ENCODE measurements at places on chromosomes 1 and 21.

GRCh38 chr1:8858112-8858668, 20.3 kb downstream of the ENO1 start:
- no peak for DNase-seq

GRCh38 chr1:16719571-16720350, 20.6 kb upstream of the RNU1-4 start:
- no peak for DNase-seq

- DNase-seq = no peak
Observed at GRCh38 chr1:113834716-113835115, 22.4 kb upstream of the RSBN1 start.

DNA sequence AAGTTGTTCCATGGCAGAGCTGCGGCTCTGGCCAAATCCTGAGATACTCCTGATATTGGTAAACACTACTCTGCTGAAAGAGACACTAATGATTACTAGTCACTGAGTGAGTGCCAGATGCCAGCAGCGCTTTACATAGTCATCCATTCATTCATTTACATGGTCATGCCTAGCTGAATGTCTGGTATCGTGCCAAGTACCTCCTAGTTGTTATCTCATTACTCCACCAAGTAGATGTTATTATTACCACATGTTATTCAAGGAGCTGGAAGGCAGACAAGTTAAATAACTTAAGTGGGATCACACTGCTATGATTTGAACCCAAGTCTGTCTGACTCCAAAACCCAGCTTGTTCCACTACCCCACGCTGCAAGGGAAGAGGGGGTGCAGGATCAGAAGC, 4.7 kb downstream of the OLFML2B start:
- peak; percentile 69 for DNase-seq

- DNase-seq = no peak
Observed at GRCh38 chr1:10014016-10014415, 17.0 kb downstream of the RBP7 start.

DNA sequence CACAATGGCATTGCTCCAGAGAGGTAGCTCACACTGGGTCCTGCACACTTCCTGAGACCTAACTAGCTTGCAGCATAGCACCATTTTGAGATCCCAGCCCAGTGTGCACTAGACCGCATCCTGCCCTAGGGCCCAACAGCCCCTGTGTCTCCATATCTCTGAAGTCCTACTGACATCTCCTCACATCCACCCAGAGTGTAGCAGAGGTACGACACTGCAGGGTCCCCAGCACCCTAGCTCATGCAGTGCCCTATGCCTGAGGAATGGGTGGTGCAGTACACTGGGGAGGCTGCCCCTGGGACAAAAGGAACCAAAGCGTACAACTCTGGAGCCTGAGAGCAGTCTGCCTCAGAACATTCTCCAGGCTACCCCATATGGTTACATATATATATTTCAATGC, 111.4 kb upstream of the DEPDC1 start:
- DNase-seq = no peak

GRCh38 chr1:224054012-224054411, 59.9 kb upstream of the FBXO28 start:
- no peak for DNase-seq

DNA sequence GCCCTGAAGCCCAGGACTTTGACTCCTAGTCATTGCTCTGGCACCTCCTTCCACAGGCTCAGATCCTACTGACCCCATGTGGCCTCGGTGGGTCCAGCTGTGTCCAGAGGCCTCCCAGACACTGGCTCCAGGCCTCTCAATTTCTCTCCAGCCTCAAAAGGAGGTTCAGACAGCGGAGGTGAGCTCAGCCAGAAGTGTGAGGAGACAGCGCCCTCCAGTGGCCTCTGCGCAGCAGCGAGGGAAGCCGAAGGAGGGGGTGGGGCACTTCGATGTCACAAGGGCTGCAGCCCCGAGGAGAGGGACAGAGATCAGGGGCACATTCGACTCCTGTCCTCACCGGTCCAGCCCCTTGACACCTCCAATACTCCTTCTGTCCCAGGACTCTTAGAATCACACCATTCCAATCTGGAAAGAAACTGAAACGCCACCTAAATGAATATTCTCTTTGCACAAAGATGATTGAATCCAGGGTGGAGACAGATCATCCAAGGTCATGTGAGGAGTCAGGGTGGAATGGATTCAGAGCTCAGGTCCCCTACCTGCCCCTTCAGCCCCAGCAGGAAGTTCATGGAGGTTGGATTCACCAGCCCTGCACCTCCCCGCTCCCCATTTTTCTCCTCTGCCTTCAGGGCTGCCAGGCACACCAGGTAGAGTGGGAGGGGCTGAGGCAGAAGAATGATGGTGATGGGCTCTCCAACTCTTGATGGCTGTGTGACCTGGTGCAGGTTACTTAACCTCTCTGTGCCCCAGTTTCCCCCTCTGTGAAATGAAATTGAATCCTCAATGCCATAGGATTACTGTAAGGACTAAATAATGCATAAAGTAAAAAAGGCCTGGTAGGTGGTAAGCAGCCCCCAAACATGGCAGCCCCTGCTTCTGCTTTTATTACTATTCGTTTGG, 34.8 kb upstream of the ZBTB40 start:
- no peak for DNase-seq

- DNase-seq = no peak
Observed at GRCh38 chr1:161994175-161994668, 29.4 kb downstream of the OLFML2B start.

GRCh38 chr1:8876087-8876486, 2.4 kb downstream of the ENO1 start:
- DNase-seq = no peak

- DNase-seq = peak; percentile 76
Observed at GRCh38 chr21:33884376-33885171, 31.0 kb downstream of the ATP5PO start.

GRCh38 chr1:47763591-47764171, 233.5 kb downstream of the TRABD2B start:
- DNase-seq = no peak

GRCh38 chr1:54342742-54343687, 63.2 kb downstream of the SSBP3 start:
- DNase-seq = no peak

- peak; percentile 9 for DNase-seq
Observed at GRCh38 chr1:160070243-160071163, 543 bp upstream of the KCNJ10 start.

GRCh38 chr1:171743081-171743870, 1.4 kb upstream of the VAMP4 start:
- no peak for DNase-seq

DNA sequence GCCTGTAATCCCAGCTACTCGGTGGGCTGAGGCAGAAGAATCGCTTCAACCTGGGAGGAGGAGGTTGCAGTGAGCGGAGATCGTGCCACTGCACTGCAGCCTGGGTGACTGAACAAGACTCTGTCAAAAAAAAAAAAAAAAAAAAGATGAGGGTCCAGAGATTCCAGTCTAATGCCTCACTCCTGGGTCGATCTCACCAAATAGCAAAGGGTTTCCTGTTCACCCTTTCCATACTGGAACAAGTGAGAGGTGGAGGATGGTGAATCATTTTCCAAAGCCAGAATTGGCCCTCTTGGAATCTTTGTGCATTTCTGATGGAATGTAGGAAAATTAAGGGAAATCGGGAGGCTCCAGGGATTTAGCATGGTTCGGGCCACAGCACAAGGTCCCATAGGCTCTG, 58.1 kb upstream of the ZNF648 start:
- no peak for DNase-seq

- no peak for DNase-seq
Observed at GRCh38 chr21:41877901-41878830, 978 bp downstream of the PRDM15 start.

- no peak for DNase-seq
Observed at GRCh38 chr1:162193221-162193620, 123.7 kb downstream of the NOS1AP start.

DNA sequence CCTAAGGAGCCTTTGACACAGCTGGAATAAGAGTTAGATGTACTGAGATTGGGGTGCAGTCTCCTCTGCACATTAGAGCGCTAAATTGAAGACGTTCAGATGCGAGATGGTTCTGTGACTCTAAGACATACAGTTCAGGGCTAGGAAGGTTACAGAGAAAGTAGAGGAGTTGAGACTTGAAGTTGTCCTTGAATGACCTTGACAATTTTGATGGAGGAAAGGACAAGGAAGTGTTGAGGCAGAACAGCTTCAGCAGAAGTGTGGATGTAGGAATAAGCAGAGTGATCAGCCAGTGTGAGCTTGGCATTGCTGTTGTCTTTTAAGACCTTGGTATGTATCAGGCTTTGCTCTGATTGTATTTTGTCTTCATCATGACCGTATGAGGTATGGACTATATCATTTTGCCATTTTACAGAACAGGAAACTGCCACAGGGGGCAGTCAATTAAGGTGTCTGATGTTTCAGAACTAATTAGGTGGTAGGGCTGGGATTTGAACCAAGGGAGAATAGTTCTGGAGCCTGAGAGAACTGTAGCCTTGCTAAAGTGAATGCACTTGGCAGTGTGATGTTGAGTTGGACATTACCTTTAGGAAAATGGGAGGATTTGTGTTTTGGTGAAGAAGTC, 9.2 kb downstream of the TTF2 start:
- DNase-seq = no peak

DNA sequence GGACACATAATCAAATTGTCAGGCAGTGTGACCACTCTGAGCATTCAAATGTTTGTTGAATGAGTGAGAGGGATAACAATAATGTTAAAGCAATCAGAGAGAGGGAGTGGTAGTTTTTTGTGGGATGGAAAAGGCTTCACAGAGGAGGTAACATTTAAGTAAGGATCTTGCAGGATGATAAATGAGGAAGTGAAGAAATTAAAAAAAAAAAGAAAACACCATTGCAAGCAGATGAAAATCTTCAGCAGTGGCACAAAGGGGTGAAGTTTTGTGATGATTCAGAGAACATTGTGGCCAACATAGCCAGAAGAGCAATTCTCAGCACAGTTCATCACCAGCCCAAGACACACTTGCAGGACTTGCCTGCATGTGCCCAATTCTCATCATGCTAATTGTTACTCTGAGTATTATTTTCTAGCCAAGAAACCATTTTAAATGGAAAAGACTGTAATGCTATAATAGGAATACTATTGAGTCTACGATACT, 35.0 kb downstream of the OVGP1 start:
- DNase-seq = no peak

DNA sequence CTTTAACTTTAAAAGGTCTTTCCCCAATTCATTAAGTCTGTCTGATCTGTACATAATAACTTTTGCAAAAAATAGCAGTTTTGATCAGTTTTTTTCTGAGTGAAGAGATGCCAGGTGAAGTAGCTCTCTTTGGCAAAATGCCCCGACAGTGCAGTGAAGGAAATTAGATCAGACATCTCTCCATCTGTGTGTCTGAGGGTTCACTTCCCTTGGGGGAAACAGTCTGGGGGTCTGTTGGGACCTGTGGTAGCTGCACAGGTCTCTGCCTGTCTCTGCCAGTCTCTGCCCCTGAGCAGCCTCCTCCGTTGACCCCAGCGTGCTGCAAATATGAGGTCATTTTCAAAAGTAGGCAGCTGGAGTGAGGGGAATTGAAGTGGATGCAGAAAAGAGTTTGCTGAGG, 54.5 kb downstream of the TBCE start:
- DNase-seq = no peak

- DNase-seq = no peak
Observed at GRCh38 chr1:12851779-12852178, 3.3 kb upstream of the HNRNPCL1 start.

- DNase-seq = no peak
Observed at GRCh38 chr1:99728494-99729235, 37.8 kb downstream of the FRRS1 start.

GRCh38 chr1:233085566-233085965, 135.2 kb downstream of the NTPCR start:
- no peak for DNase-seq

- peak; percentile 8 for DNase-seq
Observed at GRCh38 chr1:153352523-153352922, 3.9 kb upstream of the PGLYRP4 start.

DNA sequence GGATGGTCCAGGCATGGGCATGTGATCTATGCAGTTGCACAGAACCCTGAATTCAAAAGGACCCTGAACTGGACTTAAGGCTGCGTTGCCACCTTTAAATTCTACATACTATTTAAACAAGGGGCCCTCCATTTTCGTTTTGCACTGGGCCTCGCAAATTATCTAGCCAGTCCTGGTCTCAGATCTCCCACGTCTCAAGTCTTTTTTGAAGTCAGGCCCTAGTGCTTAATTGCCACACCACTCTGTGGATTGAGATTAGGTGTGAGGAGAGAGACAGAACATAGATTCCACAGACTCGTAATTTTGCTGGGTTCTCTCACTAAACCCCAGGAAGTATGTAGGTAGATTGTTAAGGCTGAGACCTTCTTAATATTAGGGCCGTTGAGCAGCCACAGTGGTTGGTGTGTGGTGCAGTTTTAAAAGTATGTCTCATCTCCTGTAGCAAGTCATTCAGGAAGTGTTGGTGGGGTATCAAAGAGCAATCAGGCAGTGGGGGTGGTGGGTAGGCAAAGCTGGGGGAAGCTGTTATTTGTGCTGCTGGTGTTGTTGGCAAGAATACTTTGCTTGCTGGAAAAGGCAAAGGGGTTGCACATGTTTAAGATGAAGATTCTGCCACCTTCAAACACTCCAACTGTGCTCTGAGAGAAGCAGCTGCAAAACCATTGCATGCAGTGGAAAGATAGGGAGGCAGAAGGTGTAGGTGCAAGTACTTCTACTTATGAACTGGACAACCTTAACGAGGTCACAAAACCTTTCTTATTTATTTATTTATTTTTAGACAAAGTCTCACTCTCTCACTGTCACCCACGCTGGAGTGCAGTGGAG, 11.2 kb downstream of the CD84 start:
- no peak for DNase-seq

DNA sequence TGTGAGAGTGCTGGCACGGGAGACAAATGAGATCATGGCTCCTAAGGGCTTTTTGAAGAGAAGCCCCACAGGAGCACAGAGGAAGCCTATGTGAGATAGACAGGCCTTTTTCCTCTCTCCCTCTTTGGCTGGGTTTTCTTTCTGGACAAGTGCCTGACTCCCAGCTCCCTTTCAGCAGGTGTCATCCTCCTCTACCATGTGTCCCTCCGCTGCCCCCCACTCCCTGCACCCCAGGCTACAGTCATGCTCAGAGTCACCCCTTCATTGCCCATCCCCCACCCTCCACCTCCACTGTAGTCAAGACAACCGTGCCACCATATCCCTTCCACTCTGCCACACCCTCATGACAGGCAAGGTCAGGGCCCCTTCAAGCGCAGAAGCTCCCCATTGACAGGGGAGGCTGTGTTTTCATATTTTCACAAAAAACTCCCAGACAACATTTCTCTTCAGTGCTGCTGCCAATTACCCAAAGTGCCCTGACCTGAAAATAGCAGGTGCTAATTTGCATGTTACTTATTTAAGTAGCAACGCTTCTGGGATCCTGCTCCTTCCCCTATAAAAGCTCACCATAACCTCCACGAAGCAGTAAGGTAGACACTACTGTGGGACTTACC, 92.1 kb upstream of the IPO9 start:
- DNase-seq = no peak

GRCh38 chr1:204871405-204872037, 859 bp downstream of the NFASC start:
- no peak for DNase-seq

- DNase-seq = no peak
Observed at GRCh38 chr1:38858833-38859560, 575 bp downstream of the RRAGC start.

Measured in fibroblast of skin of left biceps (primary cell).